ENCODE measurements at places on chromosomes 5 and 9.
A peak's percentile ranks its signal among the peaks of the same experiment; 100 is the strongest.

DNA sequence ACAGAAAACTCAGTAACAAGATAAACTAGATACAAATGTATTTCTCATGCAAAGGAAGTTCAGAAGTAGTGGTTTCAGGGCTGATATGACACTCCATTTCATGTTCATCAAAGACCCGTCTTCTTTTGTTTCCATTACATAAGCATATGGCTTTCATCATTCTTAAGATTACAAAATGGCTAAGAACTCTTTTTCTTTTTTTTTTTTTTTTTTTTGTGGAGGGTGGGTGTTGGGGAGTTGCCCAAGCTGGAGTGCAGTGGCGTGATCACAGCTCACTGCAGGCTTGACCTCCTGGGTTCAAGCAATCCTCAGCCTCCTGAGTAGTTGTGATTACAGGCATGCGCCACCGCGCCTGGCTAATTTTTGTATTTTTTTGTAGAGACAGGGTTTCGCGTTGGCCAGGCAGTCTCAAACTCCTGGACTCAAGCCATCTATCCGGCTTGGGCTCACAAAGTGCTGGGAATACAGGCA is 22.0 kb upstream of the PTBP3 start:
- no peak for DNase-seq

DNA sequence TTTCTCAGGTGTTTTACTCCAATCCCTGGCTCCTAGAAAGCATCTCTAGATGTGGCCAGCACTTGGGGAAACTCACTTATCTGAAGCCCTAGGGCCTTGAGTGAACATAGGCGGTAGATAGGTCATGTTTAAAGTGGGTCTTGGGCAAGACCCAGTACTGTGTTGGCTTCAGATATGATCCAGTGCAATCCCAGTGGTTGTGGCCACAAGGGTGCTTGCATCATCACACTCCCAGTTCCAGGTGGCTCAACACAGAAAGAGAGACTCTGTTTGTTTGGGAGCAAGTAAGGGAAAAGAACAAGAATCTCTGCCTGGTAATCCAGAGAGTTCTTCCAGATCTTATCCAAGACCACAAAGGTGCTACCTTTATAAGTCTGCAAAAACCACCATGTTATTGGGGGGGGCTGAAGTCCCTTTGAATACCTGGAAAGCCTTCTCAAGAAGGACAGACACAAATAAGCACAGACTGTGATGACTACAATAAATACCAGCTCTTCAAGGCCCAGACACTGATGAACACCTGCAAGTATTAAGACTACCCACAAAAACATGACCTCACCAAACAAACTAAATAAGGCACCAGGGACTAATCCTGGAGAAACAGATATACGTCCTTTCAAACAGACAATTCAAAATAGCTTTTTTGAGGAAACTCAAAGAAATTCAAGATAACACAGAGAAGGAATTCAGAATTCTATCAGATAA is 114.7 kb downstream of the LURAP1L start:
- no peak for DNase-seq

GRCh38 chr9:6942406-6942805 is 184.6 kb downstream of the KDM4C start:
- DNase-seq, result no peak

DNA sequence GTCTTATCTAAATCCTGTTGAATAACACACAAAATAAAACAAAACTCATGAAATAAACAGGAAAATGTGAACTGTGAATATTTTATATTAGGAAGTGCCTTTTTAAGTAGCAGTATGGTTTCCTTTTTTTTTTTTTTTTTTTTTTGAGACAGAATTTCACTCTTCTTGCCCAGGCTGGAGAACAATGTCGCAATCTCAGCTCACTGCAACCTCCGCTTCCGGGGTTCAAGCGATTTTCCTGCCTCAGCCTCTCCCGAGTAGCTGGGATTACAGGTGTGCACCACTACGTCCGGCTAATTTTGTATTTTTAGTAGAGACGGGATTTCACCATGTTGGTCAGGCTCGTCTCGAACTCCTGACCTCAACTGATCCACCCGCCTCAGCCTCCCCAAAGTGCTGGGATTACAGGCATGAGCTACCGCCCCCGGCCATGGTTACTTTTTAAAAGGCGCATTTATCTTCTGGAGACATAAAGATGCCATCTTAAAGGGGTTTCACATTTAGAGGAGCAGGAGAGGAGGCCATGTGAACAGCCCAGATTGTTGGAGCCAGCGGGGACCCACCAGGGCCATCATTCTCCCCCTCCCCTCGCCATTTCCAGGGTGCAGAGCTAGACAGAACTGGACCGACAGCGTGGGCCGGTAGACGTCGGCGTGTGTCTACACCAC is 64.1 kb downstream of the ROR2 start:
- no peak for DNase-seq

DNA sequence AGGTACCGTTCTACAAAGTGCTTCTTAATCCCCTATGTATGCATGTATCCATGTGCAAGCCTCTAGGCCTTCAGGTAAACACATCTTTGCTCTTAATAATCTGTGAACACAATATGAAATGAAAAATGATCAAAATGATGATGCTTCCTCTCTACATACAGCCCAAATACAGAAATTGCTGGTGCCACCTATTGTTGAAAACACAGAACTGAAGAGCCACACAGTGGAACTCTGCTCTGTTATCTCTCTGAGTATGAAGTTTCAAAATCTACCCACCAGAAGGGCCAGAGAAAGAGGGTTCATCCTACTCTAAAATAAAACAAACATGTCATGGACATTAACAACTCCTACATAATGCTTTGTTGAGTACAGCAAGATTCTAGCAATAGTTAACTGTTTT is 71.3 kb downstream of the GLIS3 start:
- DNase-seq, result no peak

DNA sequence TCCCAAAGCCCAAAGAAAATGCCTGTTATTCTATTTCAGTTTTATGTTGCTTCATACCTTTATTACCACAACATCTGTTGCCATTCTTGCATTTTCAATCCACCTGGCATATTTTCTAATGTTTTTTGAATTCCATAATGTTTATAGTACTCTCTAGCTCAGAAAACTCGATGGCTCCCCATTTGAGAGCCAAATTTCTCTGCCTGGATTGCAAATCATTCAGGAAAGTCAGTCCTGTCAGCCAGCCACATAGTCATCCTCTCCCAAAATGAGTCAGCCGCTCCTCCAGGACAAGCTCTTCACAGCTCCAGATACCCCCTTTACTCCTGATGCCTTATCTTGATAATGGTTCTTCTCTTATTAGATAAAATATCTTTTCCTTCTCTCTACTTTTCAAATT is 78.2 kb upstream of the ADCY2 start:
- no peak for DNase-seq

DNA sequence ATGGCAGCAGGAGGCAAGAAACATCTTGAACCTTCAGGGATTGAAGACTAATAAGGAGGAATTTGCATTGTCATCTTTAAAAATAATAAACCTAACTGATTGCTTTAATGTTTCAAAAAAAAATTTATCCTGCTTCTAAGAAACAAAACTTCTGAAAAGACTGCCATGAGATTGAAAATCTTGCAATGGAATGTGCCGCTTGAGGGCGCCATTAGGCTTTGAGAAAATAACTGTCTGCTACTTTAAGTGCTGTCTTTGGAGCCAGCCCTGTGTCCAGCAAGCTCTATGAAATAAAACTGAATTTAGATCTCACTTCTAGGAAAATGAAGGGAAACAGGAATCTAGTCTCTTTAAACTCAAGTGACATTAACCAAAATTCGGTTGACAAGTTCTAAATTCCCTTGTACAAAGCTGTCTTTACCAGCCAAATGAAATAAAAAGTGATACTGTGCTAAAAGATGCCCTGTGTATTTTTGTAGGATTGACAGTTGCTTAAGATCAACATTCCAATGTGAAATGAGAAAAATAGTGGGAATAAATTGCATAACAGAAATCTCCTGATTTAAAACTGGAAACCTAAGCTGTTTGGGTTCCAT is 79.4 kb downstream of the ESM1 start:
- peak; percentile 60 for DNase-seq

DNA sequence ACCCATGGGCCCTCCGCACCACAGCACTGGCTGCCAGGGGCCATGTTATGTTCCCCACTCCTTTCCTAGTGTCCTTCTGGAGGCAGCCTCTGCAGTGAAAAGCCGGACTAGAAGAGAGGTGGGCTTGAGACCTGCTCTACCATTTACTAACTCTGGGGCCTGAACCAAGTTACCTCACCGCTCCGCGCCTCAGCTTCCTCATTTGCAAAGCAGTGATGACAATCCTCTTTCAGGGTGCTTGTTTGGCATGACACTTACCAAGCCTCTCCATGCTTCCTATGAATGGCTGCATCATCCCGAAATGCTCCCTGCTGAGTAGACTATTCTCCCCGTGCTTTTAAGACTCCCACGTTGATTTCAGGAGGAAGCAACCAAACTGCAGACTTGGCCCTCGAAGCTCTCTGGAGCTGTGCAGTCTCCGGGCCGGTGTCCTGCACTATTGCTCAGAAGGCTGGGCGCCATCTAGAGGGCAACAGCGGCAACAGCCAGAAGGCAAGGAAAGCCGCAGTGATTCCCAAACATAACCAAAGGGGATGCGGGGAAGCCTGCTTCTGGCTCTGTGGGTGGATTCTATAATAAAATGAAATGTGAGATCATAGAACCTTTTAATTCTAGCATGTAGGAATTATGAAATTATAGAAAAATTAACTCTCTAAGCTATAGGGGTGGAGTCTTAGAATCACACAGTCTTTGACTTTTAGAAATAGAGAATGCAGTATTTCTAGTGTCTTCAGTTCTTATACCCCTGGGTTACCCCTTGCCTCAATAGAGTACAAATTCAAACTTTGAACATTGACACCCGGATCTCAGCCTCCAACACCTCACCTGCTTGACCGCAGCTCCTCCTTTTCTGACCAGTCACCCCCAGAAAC is 599.8 kb upstream of the BRINP1 start:
- peak; percentile 74 for DNase-seq

GRCh38 chr5:27240791-27241190 is 202.4 kb upstream of the CDH9 start:
- no peak for DNase-seq

DNA sequence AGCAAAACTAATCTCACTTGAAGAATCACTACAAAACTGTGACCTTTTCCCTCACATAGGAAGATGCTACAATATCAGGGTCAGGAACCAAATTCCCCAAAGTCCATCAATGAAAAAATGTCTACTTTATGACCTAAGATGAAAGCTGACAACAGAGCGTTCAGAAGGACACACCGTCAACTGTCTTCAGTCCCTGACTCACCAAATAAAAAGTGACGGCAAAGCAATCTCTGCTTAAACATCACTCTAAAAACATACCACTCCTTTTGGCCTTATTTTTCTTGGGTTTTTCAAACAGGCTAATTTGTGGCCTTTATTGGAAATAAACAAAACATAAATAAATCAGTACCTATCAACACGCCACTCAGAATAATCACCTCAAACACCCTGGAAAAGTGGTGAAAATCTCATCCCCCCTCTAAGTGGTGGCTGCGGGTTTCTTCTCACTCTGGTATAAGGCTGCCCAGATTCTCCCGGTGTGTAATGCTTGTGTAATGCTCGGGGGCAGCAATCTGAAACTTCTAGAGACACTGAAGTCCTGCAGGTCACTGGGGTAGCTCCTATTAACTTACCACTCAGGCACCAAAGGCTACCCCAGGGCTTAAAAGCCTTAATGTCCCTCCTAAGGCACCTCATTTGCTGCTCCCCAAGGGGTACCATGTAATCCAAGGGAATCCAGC is 29.5 kb downstream of the SEMA4D start:
- DNase-seq, result no peak

GRCh38 chr9:87776481-87777379 is 50.8 kb downstream of the CTSL start:
- DNase-seq, result no peak

GRCh38 chr9:948497-948896 is 28.0 kb upstream of the DMRT3 start:
- DNase-seq, result no peak

DNA sequence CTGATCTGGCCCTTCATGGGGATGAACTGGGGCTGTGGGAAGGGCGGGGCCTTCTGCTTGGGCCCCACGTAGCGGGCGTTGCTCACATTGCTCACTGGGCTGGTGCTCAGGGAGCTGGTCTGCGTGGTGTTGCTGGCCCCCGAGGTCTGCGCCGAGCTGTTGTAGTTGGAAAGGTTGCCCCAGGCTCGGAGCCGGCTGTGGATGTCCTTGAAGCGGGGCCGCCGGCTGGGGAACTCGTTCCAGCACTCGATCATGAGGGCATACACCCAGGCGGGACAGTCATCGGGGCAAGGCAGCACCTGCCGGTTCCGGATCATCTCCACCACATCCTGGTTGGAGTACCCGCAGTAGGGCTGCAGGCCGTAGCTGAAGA is 226.0 kb downstream of the ROR2 start:
- no peak for DNase-seq

DNA sequence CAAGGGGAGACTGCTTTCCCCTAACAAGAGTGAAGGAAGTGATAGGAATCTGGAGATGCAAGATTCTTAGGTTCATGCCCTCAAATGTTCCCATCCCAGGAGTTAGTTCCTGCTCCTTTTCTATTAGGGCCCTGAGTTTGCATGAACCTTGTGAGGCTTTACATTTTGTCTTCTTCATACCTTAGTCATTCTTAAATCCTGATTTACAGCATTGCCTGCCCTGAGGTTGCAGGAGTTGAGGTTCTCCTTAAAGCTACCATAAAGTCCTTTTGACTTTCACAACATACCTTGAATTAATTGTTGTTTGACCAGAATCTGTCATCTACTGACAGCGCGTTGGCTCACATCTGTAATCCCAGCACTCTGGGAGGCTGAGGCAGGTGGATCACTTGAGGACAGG is 151.5 kb upstream of the ABCA1 start:
- no peak for DNase-seq

DNA sequence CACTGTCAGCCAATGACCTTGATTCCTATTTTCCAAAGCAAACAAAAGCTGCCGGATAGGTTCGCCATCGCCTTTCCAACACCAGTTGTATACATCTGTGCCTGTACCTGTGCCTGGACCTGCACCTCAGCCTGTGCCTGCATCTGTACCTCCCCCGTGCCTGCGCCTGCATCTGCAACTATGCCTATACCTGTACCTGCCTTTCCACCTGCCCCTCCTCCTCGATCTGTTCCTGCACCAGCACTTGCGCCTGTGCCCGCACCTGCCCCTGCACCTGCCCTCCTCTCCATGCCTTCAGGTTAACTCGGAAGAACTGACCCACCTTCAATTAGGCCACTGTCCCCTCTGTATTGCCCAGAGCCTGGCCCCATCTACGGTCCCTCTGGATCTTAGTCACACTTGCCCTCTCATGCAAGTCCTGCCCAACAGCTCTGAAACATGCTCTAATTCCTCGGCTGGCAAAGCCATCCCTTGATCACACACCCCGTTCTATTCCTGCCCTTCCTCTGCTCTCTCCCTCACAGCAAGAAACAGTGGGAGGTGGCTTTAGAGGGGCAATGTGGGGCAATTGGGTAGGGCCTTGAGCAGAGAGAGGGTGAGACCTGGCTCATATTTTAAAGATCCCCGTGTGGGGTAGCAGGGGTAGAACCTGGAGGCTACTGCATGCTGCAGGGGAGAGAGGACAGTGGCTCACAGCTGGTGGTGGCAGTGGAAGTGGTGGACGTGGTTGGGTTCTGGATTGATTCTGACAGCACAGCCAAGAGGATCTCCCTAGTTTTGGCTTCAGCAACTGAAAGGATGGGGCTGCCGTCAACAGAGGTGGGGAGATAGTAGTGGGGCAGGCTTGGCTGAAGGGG is 59.6 kb upstream of the PHYKPL start:
- no peak for DNase-seq
